Stimulated activated CD4-positive, alpha-beta T cell treated with anti-CD3 and anti-CD28 coated beads, Interleukin-12 subunit alpha, Interleukin-12 subunit beta, amount 100 ng/mL, for 24 hours (primary cell): ENCODE measurements at places on chromosomes 7 and 10.

DNA sequence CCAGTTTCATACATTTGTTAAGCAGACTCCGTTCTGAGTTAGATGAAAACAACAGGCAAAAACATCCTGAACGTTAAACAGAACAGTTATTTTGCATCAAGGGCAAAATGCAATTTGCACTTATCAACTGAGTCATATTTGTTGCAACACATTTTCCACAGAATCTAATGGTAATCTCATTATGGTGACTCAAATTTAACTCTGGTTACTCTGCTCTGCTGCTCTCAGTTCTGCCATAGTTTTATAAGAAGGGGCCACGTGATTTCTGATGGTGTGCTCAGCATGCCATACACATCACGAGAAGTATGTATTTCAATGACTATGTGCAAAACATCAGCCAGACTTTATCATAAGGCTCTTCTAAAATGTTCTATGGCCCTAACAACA, 148.8 kb downstream of the CHCHD3 start:
- no peak for DNase-seq

DNA sequence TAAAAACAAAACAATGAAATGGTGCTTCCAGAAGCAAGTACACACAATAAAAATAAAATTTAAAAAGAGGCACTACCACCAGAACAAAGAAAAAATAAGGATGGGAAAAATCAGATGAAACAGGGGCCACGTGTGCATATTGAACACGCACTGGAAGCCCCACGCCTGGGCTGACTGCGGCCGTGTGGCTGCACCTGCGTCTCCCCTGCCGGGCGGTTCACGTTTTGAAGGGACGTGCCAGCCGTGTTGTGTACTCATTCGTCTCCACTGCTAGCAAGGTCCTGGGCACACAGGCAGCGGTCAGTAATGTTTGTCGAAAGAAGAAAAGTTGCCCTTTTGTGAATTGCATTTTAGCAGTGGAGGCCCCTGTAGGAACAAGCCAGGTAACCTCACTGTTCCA, 255.9 kb upstream of the RNF32 start:
- DNase-seq: no peak

DNA sequence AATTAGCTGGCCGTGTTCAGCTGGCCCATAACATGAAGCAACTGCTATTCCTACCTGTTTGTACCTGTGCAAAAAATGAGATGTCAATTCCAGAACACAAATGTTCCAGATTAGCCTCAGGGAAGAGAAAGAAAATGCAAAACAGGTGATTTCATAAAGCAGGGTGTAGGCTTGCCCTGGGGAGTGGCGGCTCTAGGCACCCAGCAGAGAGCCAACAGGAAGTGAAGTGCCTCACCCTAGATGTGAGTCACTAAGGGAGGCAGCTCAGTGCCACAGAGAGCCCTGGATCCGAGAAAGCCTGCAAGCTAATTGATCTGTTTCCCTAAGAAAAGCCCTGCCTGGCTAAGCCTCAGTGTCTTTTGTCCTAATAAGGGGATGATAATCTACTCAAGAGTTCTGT, 240.0 kb downstream of the ARHGAP21 start:
- DNase-seq: no peak

- no peak for DNase-seq
These were observed 45.6 kb downstream of the TPST1 start for GRCh38 chr7:66250711-66251110.

DNA sequence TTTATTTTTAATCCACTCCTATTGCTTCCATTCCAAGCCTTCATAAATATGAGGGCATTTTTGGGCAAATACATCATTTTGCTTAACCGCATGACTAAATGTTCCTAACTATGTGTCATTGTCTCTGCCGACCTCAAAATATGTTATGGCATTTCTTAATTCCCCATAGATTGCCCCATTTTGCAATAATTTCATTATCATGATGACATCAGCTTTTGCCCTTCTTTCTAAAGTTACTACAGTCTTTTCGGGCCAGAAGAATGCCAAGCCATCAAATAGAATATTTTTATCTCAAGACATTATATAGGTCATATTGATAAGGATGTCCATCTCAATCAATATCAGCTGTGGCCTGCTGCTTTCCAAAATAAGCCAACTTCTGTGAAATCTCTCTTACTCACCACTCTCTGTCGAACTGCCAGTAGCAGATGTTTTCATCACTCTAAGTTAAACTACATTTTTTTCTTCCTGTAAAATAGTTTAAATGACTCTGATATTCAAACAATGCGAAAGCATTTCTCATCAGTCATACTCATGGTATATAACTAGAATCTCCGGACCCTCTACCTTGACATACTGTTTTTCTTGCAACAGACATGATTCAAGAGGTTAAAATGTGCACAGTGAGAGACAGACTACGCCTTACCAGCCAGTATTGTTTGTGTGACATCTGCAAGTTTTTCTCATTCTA, 1254.6 kb upstream of the CELF2 start:
- no peak for DNase-seq

DNA sequence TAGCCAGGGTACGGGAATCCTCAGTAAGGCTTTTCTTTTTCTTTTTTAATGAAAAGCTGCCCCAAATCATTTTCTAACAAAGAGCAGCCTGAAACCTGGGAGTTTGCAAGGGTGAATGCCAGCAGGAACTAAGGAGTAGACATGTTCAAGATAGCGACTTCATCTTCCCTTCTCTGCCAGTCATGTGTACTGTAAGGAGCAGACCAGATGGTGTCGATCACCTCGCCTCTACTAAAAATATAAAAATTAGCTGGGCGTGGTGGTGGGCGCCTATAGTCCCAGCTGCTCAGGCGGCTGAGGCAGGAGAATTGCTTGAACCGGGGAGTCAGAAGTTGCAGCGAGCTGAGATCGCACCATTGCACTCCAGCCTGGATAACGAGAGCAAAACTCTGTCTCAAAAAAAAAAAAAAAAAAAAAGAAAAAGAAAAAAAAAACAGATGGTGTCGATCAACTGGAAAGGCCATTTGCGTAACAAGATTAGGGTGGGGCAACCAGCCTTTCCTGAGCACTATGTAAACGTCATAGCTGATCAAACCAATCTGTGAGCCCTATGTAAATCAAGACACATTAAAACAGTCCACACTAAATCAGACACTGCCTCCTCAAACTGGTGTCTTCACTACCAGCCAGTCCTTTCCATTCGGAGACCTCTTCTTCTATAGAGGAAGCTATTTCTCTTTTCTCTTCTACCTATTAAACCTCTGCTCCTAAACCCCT, 33.8 kb downstream of the NOLC1 start:
- DNase-seq: no peak

DNA sequence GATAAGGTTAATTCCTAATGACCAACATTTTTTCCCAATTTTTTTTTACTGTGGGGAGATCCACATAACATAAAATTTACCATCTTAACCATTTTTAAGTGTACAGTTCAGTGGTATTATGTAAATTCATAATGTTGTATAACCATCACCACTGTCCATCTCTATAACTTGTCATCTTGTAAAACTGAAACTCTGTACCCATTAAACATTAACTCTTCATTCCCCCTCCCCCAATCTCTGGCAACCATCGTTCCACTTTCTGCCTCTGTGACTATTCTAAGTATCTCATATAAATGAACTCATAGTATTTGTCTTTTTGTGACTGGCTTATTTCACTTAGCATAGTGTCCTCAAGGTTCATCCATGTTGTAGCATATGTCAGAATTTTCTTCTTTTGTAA, 46.0 kb upstream of the HPS1 start:
- DNase-seq: no peak
